ENCODE measurements at places on chromosomes 16 and 17. TPM values are rescaled to one million over a fixed set of nuclear protein-coding genes. Genes with fewer than 3 reads are reported as not detected.

Gene WNK4
- 0.06 TPM for total RNA-seq

Gene TNFRSF13B
- not detected for total RNA-seq

Gene EIF4A3
- 82.9 TPM for total RNA-seq

Gene ETV4
- 3.2 TPM for total RNA-seq

Gene PYDC1
- not detected for total RNA-seq

Gene C16orf46
- total RNA-seq = 0.06 TPM

Gene TBC1D3I
- total RNA-seq = not detected

Gene ZFP3
- total RNA-seq = 1.7 TPM

Gene TM4SF5
- not detected for total RNA-seq

Gene SLFN14
- total RNA-seq = not detected

Gene PRDM7
- not detected for total RNA-seq

Gene CCL3
- total RNA-seq = 0.12 TPM

Gene PKMYT1
- 5.9 TPM for total RNA-seq

Gene SPHK1
- 32.3 TPM for total RNA-seq

Gene HSF5
- not detected for total RNA-seq

Gene SPN
- not detected for total RNA-seq

Gene FMNL1
- total RNA-seq = 0.13 TPM

Gene SMIM5
- total RNA-seq = not detected

Gene SLC52A1
- total RNA-seq = not detected

Gene GP1BA
- not detected for total RNA-seq

Gene SAMD14
- total RNA-seq = 0.53 TPM

Gene VMO1
- 0.92 TPM for total RNA-seq

Gene CHD9NB
- total RNA-seq = 0.66 TPM

Gene QRICH2
- 2.1 TPM for total RNA-seq

All from aortic smooth muscle cell (primary cell).